ENCODE measurements at places on chromosomes 11 and 22.

GRCh38 chr22:37010976-37011375 is 8.3 kb downstream of the TST start:
- DNase-seq = no peak

GRCh38 chr11:24356501-24356900 is 140.4 kb upstream of the LUZP2 start:
- DNase-seq = no peak

GRCh38 chr11:64864473-64865285 is 13.7 kb downstream of the EHD1 start:
- DNase-seq = no peak

GRCh38 chr11:46353698-46354097 is 6.4 kb downstream of the DGKZ start:
- DNase-seq = no peak

DNA sequence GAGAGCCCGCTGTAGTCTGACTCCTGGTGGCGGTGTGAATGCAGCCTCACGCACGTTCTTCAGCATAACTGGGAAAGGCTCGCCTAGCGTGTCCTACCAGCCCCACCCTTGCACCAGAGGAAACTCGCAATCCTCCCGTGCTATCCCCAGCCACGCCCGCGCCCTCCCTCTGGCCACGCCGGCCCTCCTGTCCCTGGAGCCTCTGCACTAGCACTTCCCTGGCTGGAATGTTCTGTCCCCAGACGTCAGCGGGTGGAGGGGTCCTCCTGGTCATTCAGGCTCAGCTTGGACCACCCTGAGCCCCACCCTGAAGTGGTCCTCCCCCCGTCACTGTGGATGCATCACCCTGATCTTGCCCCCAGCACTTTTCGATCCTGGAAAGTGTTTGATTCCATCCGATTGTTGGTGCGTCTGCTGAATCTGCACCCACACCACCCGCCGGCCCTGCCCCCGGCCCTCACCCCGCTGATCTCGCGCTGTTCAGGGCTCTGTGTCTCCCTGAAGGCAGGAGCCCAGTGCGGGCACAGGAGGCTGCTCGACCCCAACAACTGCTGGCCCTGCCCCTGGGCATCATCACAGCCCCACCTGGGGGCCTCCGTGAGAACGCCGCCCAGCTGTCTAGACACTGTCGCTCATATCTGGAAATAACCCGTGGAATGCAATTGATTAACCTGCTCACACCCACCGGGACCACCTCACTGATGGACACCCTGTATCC is 437.0 kb downstream of the TBC1D22A start:
- DNase-seq = no peak

GRCh38 chr11:101917226-101917625 is 904 bp upstream of the ANGPTL5 start:
- no peak for DNase-seq

DNA sequence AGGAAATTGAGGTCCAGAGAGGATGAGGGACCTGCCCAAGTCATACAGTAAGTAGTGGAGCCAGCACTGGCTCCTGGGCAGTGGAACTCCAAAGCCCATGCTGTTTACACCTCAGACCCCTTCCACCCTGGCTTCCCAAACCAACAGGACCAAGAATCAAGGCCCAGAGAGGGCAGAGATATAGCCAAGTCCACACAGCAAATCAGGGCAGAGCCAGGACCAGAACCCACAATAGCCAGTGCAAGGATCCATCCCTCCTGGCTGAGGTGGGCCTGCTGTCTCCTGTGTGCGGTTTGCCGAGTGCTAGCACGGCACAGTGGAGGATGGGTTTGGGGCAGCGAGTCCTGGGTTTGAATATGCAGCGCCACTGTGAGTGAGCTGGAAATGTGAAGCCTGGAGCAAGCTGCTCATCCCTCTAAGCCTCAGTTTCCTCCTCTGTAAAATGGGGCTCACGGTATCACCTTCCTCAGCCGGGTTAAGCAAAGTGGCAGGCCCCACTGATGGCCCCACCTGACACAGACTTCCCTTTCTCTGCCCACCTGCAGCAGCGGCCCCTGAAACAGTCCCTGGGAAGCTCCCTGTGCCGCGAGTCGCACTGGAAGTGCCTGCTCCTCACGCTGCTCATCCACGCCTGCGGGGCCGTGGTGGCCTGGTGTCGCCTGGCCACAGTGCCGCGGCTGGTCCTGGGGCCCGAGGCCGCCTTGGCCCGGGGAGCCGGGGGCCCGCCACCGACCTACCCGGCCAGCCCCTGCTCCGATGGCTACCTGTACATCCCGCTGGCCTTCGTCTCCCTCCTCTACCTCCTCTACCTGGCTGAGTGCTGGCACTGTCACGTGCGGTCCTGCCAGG is 2.3 kb downstream of the TMEM151A start:
- no peak for DNase-seq

GRCh38 chr11:94860333-94860732 is 92.2 kb downstream of the AMOTL1 start:
- DNase-seq = no peak

DNA sequence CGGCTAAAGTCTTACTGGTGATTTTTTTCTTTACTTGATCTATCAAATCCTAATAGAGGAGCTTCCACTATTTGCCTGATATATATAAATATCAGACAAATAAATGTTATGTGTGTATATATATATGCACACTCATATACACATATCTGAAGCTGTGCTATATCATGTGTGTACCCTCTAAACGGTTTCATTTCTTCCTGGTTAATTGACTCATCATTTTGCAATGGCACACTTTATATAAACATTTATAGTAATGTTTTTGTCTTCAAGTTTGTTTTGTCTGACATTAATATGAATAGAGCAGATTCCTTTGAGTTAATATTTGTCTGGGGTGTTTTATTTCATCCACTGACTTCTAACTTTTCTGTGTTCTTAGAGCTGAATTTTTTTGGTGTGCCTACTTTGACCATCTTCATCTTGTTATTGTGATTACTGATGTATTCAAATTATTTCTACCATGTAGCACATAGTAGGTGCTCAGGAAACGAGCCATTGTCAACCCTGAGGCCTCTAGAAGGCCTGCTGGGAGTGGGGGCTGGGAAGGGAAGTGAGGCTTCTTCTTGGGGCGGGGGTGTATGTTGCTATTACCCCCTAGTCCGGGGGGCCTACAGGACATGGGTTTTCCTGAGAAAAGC is 82.6 kb downstream of the LRRC32 start:
- no peak for DNase-seq

DNA sequence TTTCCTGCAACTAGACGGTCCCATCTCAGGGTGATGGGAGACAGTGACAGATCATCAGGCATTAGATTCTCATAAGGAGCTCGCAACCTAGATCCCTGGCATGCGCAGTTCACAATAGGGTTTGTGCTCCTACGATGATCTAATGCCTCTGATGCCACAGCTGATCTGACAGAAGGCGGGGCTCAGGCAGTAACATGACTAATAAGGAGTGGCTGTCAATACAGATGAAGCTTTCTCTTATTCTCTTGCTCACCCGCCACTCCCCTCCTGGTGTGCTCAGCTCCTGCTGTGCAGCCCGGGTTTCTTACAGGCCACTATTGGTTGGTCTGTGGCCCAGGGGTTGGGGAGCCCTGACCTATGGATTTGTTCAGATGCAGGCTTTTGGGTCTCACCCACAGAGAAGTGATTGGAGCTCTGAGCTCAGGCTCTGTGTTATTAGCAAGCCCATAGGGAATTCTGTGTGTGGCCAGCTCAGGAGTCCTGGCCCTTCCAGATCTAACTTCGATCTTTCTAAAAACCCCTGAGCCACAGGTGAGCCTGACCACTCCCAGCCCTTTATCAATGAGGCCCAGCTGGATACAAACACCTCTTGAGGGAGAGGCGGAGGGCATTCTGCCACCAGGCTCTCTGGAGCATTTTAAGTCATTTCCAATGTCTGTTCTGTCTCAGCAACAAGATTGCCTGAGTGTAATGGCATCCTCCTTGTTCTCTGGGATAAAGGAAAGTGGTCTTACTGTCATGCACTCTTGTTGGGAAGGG is 351.8 kb downstream of the BUD13 start:
- DNase-seq = no peak

- DNase-seq = no peak
Measured at GRCh38 chr11:92399705-92400104, 175.1 kb downstream of the FAT3 start.

DNA sequence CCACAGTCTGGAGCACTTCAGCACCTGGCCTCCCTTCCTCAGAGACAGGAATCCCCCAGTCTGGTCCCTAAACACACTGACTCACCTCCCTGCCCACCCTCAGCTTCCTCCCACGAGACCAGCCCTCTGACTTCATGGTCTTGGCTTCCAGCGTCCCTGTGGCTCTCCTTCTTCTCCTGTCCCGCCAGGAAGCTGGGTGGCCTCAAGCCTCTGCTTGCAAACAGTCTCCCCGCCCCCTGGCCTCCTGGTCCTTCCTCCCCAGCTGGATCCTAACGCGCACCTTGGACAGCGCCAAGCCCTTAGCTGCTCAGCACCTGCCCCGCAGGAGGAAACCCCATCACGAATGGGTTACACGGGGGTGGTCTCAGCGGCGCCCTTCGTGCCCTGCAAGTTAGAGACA is 4.5 kb downstream of the NCF4 start:
- DNase-seq = peak; percentile 51

All from Caco-2 (cell line).